ENCODE measurements at places on chromosomes 7 and 10.

- no peak for DNase-seq
Measured at GRCh38 chr10:131891196-131891928, 9.4 kb upstream of the PPP2R2D start.

DNA sequence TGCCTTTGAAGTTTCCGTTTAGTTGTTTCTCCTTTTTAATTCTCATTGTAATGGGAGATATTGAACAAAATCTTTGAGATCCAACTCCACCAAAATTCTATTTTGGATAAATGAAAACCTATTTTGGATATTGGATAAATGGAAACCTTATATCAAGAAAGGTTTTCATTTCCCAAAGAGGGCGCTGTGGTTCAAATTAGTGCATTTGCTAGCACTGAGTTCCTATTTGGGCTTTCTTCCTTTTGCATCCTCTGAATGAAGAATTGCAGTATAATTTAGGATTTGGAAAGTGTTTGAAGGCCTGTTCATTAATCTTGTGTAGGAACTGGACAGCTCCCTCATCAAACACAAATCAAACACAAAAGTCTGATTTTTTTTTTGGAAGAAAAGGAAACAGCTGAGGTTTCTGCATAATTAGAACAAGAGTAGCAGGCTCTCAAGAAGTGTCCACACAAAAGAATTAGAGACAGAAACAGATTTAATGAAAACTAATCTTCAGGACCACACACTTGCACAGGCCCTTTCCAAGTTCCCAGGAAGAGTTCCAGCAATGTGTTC, 80.8 kb upstream of the KLF14 start:
- DNase-seq, result peak; percentile 9

- no peak for DNase-seq
Measured at GRCh38 chr7:115352375-115352774, 430.5 kb downstream of the MDFIC start.

GRCh38 chr10:52890281-52890680, 117.7 kb upstream of the MBL2 start:
- no peak for DNase-seq

DNA sequence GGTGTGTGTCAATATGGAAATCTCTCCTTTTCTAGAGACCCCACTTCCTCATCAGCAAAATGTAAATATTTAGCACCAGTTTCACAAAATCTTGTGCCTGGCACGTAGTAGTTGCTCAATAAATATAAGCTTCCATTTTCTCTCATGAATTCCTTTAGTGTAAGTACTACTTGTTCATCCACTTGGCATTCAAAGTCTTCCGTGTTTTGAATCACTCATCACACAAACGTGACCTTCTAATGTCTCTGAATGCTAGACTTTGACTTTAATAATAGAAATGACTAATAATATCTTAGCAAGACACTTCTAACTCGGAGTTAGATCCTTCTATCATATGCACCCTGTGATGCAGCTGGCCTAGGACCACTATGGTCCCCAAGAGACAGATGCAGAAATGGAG, 168.7 kb upstream of the ZNF32 start:
- DNase-seq, result no peak

- no peak for DNase-seq
Measured at GRCh38 chr7:119578116-119578515, 694.9 kb upstream of the KCND2 start.

DNA sequence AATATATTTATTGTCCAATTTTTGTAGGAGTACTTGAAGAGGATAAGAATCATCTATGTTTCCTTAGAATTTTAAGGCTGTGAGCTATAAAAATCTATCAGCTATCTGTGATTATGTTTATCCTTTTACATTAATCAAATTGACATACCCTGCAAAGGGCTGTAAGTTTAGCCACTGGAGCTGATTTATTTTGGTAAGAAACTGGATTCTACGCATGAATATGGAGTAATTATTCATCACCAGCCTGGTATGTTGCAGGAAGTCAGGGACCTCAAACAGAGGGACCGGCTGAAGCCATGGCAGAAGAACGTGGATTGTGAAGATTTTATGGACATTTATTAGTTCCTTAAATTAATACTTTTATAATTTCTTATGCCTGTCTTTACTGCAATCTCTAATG, 696.9 kb downstream of the DNAJB9 start:
- DNase-seq, result no peak
